NCI-H1105 treated with DMSO at 0.1 percent for 48 hours (cell line): ENCODE measurements at places on chromosomes 4 and X.
A peak's percentile ranks its signal among the peaks of the same experiment; 100 is the strongest.

GRCh38 chrX:96843566-96843965 lies 40.1 kb upstream of the RPA4 start:
- no peak for DNase-seq

DNA sequence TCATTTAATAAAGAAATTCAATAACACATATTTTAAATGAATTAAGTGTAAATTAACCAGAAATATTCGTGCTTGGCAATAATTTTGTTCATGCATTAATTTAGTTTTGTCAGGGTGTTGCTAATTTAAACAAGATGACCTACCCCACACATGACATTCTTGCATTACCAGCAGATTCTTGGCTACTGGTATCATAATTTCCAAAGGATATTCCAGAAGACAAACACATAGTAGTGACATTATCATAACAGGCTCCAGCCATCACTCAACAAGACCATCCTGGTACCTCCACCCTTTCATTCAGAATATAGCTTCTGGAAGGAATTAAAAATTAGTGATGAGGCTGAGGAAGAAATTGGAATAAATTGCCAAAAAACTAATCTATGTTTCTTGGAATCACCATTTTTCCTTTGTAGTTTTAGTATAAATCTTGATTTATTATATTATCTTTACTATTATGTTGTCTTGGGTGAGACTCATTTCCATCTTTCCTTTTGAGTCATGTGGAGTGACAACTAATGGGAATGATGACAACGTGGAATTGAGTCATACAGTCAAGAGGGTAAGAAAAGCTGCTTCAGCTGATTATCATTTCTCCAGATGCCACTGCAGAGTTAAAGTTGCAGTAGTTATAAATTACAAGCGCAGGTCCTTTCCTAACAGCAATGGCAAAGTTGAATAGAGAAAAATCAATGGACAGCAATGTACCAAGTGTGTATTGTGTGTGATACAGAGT lies 30.9 kb upstream of the HHIP start:
- DNase-seq, result no peak

GRCh38 chrX:104112326-104112951 lies at the start of gene ZCCHC18:
Gene ZCCHC18 (plus strand): TSS chrX:104112523. CDS start chrX:104114112, 1,589 bp downstream.
- peak; percentile 68 for DNase-seq

GRCh38 chrX:139290310-139290709 lies 240.2 kb upstream of the F9 start:
- DNase-seq, result no peak

DNA sequence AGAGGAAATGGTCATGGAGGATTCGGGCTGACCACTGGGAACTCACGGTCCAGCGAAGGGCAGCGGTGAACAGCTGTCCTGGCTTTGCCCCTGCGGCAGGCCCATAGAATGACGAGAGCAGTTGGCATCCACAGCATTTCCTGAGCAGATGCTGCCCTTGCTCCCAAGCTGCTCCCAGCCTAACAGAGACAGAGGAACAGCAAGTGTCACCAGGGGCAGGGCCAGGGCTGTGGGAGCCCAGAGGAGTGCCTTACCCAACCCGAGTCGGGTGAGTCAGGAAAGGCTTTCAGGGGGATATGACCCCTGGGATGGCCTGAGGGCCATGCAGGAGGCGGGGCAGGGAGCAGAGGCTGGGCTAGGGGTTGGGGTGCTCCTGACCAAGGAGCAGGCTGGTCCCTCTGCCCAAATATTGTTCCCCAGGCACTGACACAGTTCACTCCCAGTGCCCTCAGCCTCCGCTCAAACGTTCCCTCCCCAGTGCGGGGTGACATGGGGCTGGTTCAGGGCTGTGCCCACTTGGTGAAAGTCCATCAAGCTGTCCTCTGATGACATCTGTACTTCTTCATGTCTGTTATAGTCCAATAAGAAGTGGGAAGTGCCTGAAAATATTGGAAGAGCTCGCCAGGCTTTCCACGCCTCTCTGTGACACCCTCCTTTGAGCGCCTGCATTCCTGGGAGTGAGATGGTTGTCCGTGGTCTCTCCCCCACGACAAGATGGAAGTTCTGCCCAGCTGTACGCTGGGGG lies 64.7 kb upstream of the GPR78 start:
- DNase-seq, result no peak

GRCh38 chr4:139768366-139768765 lies 102.7 kb downstream of the MGST2 start:
- DNase-seq, result no peak

- no peak for DNase-seq
Measured at GRCh38 chr4:37757121-37757520, 69.4 kb upstream of the PGM2 start.

GRCh38 chrX:2550328-2551020 lies 49.7 kb upstream of the DHRSX start:
- DNase-seq, result no peak

- DNase-seq, result no peak
Measured at GRCh38 chr4:101262683-101263082, 84.6 kb downstream of the PPP3CA start.

DNA sequence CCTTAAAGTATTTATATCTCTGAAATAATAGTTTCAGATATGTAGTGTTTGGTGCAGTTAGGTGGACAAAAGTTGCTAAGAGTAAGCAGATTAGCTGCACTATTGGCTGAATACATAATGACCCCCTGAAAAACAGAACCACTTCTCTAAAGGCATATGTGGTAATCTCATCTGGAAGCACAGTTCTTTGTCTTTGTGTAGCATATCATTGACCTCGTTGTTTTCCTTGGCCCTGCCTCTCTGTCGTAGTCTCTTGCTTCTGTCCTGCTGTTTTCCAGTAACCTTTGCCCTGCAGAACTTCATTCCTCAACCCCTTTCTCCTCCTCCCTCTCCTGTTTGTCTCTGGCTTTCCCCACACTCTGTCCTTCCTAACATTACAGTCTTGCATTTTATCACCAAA lies 41.4 kb downstream of the JADE3 start:
- DNase-seq, result no peak

- DNase-seq, result no peak
Measured at GRCh38 chr4:123217664-123218063, 178.9 kb upstream of the SPRY1 start.

DNA sequence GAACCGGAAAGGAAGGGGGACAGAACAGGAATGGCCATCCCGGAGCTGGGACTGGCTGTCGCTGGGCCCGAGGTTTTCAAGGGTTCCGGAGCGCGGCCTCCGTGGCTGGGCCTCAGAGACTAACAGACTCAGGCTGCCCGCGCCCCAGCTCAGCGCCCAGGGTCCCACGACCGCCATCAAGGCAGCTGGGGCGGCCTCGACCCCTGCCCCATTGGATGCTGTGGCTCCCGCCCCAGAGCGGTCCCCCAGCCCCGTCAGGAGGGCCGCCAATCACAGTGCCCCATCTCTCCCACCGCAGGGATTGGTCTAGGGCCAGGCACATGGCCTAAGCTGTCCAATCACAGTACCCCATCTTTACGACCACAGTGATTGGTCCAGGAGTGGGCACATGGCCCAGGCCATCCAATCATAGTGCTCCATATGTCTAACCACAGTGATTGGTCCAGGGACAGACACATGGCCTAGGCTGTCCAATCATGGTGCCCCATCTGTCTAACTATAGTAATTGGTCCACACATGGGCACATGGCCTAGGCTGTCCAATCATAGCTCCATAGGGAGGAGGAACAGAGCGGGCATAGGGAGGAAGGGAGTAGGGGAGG lies 105.3 kb upstream of the NKX1-1 start:
- no peak for DNase-seq

DNA sequence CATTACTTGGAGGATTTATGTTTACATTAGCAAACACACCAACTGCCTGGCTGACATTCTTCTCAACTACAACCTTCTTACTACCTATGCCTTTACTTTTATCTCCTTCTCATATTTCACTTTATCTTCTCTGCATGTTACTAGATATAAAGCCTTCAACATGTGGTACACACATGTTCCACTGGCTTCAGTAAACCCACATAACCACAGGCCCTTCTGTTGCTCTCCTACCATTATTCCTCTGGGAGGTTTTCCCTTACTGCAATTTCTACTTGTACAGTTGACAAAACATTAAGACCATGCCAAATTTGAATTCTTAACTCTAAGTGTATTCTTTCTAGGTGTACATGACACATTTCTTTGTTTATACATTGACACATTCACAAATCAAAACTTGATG lies 133.1 kb downstream of the ARAP2 start:
- peak; percentile 35 for DNase-seq

- no peak for DNase-seq
Measured at GRCh38 chr4:89172865-89173264, 61.5 kb downstream of the TIGD2 start.

GRCh38 chr4:87521319-87521718 lies 7.9 kb downstream of the SPARCL1 start:
- DNase-seq, result no peak

- DNase-seq, result no peak
Measured at GRCh38 chr4:134382478-134383227, 181.1 kb upstream of the PABPC4L start.
